ENCODE measurements at places on chromosomes 2 and 18.
A peak's percentile ranks its signal among the peaks of the same experiment; 100 is the strongest.

DNA sequence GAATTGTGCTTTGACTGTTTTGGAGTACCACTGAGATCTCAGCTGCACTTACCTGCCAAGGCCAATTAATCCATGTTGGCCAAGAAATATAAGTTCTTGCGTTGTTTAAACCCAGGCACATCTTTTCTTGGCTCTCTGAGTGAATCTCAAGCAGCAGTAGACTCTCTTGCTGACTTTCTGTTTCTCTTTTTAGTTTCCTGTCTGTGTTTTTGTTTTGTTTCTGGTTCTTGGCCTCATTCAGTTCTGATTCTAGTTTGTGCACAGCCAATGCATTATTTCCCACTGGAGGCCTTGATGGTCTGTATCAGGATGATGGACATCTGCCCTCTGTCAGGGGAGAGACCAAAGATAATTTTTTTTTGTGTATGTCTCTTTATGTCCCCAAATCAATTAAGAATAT is 379.4 kb downstream of the CDH2 start:
- DNase-seq = no peak

DNA sequence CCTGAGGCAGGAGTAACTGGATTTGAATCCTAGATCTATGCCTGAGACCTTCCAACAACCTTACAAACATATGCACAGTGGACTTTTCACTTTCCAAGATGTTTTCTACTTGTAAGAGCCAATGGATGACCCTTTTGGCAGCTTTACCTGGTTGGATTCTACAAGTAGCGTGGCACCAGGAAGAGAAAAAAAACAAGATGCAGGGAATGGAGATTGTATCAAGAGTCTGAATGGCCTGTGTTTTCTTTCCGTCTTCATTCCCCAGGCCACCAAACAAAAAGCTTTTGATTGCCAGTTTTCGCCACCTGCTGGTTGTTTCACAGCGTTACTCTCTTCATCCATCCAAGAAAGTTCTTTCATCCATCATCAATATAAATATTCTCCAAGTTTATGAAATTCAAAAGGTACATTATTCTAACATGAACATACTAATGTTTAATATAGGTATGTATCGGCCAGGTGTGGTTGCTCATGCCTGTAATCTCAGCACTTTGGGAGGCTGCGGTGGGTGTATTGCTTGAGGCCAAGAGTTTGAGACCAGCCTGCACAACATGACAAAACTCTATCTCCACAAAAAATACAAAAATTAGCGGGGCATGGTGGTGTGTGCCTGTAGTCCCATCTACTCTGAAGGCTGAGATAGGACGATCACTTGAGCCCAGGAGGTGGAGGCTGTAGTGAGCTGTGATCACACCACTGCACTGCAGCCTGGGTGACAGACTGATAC is 3.5 kb upstream of the BCL2 start:
- no peak for DNase-seq

DNA sequence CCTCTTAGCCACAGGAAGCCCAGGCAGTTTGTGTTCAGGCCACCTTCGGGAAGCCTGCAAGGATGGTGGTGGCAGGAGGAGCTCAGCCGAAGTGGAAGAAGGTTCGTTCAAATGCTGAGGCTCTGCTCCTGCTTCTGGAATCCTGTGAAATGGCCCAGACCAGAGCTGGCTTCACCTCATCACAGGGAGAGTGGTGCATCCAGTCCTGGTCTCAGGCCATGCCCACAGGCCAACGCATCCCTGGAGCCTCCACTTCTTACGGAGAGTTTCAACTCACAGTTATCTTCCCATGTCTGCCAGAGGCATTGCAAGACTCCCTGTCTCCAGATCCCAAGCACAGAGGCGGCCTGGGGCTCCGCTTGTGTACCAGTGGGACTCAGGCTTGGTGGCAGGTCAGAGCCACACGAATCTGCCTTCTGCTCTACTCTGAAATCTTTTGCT is 82.3 kb downstream of the NDUFA10 start:
- DNase-seq = no peak

DNA sequence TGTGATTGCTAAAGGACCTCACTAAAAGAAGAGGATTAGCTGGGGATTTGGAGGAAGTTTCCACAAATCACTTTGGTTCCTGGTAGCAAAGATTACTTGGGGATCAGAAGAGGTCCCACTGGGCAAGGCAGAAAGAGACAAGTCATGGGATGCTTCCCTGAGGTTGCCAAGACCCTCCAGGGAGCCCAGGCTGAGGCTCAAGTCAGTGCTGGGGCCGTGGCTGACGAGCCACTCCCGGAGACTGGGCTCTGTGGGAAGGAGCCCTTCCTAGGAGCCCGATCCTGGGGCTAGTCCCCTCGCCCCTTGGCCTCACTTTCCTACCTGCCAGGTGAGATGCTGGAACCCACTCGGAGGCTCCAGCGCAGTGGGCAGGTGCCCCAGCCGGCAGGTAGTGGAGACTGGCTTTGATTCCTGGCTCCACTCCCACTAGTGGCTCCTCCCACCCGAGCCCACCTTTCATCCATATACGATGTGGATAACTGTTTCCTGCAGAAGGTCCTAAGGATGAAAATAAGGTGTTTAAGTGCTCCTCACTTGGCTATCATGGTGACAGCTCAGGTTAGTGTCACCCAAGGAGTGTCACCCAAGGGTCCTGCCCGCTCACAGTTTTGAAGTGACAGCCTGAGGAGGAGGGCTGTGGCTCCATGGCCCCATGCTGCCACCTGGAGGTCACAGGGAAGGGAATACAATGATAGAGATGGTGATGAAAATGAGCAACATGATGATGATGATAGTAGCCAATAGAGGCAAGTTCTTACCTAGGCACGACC is 100.5 kb downstream of the CAPN13 start:
- no peak for DNase-seq

- DNase-seq = no peak
These were observed 1.7 kb downstream of the IMPA2 start for GRCh38 chr18:11982981-11983380.

GRCh38 chr2:232338759-232339106 is 39.8 kb upstream of the ALPP start:
- no peak for DNase-seq

DNA sequence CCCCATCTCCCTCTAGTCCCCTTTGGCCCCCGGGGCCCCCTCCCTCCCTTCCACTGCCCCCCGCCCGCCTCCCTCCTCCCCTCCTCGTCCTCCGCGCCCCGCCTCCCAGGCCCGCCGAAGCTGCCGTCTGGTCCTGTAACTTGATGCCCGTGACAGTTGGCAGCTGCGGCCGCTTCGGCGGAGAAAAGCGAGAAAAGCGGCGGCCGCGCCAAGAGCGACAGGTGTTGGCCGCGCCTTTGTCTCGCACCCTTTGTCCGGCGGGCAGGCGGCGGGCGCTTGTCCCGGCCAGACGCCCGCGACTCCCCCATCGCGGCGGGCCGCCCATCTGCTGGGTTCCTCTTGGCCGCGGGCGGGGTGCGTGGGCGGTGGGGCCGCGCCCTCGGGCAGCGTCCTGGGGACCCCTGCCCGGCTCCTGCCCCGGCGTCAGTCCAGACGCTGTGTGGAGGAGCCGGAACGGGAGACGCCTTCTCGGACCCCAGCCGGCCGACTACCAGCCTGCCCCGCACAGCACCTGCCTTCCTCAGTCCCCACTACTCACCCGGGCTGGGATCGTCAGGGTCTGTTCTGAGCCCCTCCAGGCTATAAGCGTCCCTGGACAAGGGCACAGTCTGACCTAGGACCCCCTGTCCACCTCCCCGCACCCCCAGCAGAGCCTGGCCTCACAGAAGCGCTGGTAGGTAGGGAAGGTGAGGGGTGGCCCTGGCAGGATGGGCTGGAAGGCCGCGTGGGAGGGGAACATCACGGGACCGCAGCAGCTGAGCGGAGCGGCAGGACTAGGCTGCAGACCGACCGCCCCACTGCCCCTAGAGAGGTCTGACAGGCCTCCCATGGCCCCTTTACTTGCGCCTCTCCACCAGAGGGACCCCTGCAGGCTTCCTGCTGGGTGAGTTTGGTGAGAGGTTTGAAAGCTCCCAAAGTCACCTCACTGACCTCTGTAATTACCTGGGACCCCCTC is 1.2 kb upstream of the HES6 start:
- DNase-seq = peak; percentile 36

- no peak for DNase-seq
These were observed 358.3 kb downstream of the ZNF521 start for GRCh38 chr18:24993628-24994027.

DNA sequence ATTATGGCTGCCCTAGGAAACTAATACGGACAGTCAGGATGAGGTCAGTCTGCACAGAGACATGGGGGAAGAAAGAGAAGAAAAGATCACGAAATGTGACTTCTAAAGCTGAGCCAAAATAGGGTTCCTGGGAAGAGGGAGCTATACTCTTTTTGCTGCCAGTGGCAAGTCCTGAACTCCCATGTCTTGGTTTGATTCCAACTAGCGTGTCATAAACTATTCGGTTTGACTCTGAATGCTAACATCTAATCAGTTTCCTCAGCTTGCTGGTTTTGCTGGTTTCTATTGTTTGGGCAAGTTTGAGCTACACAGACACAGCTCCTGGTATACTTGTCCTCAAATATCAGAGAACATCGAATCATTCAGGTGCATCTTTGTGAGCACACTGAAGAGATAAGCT is 80.5 kb upstream of the CYP1B1 start:
- no peak for DNase-seq

DNA sequence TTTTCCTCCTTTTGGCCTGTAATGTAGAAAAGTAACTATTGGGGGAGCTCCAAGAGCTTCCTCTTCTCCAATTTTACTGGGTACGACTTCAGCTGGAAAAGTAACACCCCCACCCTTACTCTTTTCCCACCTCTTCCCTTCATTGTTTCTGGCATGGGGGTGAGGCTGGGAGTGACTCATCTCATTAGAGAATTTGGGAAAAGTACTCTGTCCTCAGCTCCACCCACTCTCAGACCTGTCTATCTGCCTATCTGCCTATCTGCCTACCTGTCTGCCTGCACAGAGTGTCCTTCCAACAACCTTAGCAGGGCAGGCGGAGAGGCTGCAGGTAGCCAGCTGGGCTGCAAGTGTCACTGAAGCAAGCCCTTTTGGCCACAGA is 93.6 kb downstream of the EPHA4 start:
- no peak for DNase-seq

- DNase-seq = no peak
These were observed 118.4 kb upstream of the PXDN start for GRCh38 chr2:1862608-1863280.

- no peak for DNase-seq
These were observed 23.6 kb downstream of the THUMPD2 start for GRCh38 chr2:39755466-39755865.
